ENCODE measurements at places on chromosomes 6 and 20.

GRCh38 chr6:15734118-15734897, 71.5 kb upstream of the DTNBP1 start:
- no peak for DNase-seq

DNA sequence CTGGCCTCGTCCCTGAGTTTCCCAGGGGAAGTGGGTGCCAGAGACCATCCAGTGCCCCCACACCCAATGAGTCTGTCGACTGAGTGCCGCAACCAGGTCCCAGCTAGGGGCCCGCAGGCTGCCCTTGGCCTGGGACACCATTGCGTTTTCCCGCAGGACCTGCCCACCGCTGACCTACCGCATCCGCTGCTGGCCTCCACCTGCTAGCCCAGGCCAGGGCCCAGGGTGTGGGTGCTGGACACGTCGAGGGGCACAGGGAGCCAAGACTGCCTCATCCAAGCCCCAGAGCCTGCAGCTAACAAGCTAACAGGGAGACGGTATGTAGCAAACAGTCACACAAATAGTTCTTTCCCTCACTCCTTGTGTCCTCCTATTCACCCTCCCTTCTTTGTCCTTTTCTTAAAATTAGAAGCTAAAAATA, 97.7 kb downstream of the TMEM242 start:
- no peak for DNase-seq

DNA sequence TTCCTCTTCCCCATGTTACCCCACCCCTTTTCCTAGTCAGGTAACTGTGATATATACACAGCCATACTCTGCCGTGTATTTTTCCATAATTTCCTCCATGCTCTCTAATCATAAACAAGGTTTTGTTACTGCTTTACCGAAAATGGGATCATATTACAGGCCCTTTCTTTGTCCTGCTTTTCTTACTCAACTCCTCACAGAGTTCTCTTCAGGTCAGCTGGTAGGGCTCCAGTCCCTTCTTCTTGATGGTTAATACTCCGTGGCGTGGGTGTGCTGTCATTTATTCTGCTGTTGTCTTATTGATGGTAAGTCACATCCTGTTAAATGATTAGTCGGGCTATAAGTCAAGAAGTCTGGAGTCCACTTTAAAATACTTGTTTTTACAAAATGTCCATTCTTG, 24.9 kb upstream of the PI16 start:
- no peak for DNase-seq

DNA sequence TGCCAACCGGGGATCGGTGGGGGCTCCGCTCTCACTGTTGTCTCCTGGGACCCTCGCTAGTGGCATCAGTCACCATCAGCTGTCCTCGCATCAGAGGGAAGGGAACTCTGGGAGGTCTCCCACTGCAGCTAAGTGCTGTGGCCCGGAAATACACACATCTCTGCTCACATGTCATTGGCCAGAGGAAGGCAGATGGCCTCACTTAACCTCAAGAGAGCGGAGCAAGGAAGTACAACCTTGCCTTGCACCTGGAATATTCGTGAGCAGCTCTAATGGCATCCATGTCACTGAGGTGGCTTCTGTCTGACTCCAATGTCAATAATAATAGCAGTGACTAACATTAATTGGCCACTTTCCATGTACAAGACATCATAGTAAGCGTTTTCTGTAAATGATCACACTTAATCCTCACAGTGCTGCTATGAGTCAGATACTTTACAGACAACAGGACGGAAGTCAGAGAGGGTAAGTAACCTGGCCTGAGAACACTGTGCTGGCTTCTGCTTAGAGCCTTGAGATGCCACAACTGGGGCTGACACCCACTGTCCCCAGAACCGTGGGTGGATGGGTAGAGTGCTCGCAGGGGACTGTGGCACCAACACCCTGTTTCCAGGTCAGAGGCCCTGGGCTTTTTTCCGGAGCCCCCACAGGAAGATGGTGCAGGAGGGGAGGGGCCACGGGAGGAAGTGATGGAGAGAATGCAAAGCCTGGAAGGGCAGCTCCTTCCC, 6.0 kb downstream of the LHFPL5 start:
- DNase-seq = no peak

- DNase-seq = no peak
Observed at GRCh38 chr6:5128351-5128750, 43.2 kb downstream of the PPP1R3G start.

DNA sequence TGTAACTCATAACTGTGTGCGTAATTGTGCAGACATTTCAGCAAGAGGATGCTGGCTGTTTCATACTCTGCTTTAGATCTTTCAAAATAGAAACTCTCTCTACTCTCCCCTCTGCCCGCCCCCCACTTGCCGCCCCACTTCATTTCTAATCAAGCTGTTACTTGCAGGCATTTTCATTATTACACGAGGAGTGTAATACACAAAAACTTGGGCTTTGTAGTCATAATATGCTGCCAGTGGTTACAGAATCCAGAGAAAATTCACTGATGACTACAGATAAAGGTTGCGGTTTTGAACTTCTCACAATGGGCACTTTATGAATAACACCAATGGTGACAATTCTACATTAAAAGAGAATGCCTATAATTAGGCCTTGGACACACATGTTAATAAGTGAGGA, 194.0 kb upstream of the POU3F2 start:
- DNase-seq = no peak

- peak; percentile 19 for DNase-seq
Observed at GRCh38 chr20:43187476-43188233, 2.1 kb downstream of the PTPRT start.

GRCh38 chr20:45581702-45582101, 2.6 kb upstream of the WFDC8 start:
- no peak for DNase-seq

GRCh38 chr20:35039146-35039545, 53.5 kb downstream of the TRPC4AP start:
- no peak for DNase-seq

Measured in AML-193 (cell line).